Caco-2 (cell line): ENCODE measurements at places on chromosomes 3 and 15.

DNA sequence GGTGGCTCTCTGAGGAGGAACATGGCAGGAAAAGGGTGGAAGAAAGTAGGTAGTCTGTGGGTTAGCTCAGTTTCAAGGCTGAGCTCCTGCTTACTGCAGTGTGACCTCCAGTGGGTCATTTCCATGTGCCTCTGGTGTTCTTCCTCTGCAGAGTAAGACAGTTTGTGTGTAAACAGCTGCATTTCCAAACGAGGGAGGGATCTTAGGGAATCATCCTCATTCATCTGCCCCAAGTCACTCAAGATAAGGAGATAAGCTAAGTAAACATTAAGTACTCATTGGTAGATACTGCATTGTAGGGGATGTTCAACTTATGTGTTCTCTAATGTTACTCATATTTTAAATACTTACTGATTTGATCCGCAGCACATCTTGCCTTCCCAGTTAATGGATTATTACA, 83.6 kb downstream of the CLSTN2 start:
- DNase-seq, result no peak

GRCh38 chr3:180288816-180289215, 252.1 kb upstream of the PEX5L start:
- no peak for DNase-seq

- DNase-seq, result peak; percentile 22
Measured at GRCh38 chr3:126487151-126487771, 11.6 kb upstream of the ZXDC start.

GRCh38 chr3:43028678-43029490, 49.8 kb downstream of the GASK1A start:
- DNase-seq, result peak; percentile 18

- no peak for DNase-seq
Measured at GRCh38 chr3:107235928-107236315, 141.3 kb upstream of the CCDC54 start.

GRCh38 chr3:136277634-136278033, 27.5 kb downstream of the PCCB start:
- DNase-seq, result no peak

DNA sequence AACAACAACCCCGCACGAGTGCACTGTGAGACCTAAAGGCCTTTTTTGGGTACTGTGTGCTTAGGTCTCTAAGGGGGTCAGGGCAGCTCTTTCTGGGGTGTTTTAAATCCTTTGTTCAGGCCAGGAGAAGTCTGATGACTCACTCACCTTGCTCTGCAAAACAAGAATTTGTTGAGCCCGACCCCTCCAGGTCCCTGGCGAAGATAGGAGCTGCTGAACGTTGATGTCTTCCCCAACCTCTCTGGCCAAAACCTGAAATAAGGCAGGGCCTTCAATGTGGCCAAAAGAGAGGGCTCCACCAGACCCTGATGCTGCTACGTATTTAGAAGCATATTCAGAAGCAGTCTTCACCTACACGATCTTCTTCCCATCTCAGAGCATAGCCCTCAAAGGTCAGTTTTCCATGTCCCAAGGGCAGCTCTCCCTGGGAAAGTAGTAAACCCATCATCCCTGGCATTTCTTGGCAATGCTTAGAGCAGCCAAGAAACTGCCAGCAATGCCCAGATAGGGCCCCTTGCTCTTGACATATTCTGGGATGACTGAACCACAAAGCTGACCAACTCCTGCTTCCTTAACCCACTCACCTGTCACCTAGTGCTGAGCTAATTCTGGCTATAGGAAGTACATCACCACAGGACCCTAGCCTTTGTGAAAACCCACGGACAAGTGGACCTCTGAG, 27.1 kb downstream of the CCDC13 start:
- no peak for DNase-seq

GRCh38 chr3:13790376-13791197, 89.3 kb downstream of the WNT7A start:
- no peak for DNase-seq

DNA sequence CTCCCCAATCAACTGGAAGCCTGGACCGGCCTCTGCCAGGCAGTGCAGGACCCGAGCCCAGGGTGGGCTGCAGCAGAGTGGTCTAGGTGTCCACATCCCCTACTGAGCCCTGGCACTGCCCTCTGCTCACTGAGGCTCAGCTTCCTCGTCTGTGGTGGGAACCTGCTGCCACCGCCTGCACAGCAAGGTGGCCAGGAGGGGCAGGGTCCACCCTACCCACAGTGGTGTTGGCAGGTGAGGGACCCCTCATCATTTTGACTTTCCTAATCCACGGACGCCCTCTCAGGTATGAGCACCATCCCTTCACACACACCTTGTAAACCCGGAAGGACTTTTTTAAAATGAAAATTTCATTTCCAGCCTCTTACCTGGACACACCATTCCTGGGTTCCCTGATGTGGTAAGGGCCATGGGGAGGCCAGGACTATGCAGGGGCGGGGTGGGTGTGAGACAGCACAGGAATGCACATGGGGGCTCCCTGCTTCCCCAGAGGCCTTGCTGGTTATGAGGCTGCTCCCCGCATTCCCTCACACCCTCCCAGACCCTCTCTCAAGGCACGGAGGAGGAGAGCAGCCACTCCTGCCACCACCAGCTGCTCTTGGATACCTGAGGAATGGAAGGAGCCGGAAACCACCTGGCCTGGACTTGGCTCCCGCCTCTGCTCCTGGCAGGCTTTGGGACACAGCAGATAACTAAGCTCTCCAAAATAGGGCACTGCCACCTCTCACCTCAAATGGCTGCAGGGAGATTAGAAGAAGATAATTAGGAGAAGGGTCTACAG, 185.9 kb upstream of the TPM1 start:
- DNase-seq, result no peak

DNA sequence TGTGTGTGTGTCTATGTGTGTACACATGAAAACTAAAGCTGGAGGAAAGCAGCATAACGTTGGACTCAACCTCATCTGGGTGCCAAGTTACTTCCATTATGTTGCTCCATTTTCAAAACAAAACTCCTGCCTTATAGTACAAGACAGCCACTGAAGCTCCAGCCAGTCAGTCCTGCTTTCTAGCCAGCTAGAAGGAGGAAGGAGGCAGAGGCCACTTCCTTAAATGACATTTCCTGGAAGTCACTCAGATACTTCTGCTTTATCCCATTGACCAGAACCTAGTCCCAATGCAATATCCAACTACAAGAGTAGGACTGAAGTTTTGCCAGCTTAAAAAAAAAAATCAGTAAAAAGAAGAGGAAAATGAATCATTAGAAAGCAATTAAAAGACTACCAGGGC, 31.7 kb downstream of the CADPS start:
- DNase-seq, result no peak

DNA sequence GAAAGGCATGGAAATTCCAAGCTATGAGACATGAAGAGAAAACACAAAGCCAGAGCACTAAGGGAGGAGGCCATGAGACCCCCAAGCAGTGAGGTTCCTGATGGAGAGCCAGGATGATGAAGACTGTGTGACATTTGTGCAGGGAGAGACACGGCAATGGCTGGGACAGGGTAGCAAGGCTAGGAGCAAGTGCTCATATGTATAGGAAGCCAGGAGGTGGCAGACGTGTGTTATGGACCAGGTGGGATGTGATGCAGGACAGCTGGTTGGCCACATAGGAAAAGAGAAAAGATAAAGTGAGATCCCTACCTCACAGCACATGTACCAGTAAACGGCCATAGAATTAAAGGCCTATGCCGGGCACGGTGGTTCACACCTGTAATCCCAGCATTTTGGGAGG, 112.7 kb downstream of the APBA2 start:
- DNase-seq, result no peak

GRCh38 chr3:5390221-5390620, 202.7 kb downstream of the EDEM1 start:
- DNase-seq, result no peak

DNA sequence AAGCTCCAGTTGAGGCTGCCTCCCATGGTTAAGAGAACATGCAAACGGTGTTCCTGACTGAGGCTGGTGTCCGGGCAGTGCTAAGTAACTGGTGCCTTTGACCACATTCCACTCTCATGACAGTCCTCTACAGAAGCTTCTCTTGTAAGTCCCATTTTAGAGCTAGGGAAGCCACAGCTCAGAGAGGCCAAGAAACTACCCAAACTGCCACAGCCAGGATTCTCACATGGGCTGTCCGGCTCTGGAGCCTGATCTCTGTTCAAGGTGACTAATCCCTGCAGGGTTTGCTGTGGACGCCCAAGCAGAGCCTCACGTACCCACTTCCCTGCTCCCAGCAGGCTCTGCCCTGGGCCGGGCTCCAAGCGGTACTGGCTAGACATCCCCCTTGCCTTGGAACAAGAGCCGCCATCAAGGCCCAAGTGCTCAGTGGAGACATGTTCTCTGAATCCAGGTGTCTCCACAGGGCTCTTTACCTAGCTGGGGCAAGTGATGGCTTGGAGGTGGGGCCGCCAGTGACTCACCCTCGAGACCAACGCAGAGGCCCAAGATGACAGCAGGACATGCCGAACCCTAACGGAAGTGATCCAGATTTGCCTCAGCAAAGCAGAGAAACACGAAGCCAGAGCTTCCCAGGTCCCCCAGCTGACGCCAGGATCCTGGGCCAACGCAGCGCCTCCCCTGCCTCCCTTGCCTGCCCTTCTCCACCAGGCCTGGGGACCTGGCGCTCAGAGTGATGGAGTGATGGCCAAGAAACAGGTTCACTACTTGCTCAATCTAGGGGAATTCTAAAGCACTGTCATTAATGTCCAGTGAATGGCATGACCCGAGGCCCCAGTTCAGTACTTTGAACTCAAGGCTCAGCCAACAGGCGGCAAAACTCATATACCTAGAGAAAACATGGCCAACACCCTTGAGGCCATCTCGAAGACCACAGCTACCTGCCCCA, 24.4 kb downstream of the KLHL25 start:
- DNase-seq, result no peak

GRCh38 chr3:192607798-192608197, 119.5 kb downstream of the FGF12 start:
- no peak for DNase-seq

DNA sequence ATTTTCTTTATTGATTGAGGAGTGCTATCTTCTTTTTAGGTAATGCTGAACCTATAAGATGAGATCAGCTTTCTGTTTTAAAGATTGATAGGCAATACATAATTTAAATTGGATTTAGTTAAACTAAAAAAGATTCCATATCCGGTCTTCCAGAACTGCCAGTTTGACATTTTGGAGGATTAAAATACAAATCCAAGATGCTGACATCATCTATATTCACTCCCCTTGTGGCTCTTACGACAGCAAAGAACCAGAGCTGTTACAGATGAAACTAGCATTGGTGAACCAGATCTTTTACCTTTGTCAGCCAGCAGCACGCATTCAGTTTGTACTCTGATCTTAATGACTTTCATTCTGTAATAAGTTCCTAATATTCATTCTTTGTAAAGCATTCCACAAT, 218.7 kb downstream of the ZIC4 start:
- no peak for DNase-seq

DNA sequence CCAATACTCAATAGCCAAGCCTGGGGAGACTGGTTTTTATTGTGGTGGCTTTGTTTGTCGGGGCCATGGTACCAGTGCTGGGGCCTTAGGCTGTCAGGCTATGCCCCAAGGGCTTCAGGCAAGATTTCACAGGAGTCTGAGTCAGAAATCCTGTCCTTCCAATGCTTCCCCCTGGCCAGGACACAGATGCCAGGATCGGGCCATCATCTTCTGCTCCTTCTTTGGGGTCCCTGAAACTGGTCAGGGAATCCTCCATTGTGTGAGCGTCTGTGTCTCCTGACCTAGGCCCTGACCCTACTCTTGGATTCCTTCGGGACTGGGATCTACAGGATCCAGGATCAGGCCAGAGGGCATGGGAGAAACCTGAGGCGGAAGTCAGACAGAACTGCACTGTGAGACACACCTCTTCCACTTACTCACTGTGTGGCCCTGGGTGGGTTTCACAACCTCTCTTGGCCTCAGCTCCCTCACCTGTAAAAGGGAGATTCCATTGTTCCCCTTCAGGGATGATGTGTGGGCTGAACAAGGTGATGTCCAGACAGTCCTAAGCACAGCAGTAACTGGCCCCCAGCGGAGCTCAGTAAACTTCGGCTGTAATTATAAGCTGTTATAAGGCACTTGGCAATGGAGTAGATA, 292.7 kb downstream of the UACA start:
- DNase-seq, result no peak

GRCh38 chr3:170493712-170494182, 75.1 kb downstream of the CLDN11 start:
- DNase-seq, result no peak

DNA sequence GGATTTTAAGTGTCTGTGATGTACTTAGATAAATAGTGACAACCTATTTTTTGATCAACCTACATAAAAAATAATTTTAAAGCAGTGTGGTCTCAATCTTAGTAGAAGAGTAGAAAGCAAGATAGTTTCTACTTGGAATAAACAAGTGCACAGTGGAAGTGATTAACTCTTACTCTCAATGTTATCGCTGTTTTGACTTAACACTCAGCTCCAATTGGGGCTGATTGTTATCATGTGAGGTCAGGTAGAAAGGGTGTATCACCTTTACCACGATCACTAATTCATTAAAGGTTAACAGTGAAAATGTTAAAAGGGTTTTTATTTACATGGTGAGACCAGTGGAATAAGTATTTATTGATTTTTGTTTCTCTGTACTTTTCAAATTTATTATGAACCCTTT, 22.4 kb upstream of the APH1B start:
- DNase-seq, result no peak

DNA sequence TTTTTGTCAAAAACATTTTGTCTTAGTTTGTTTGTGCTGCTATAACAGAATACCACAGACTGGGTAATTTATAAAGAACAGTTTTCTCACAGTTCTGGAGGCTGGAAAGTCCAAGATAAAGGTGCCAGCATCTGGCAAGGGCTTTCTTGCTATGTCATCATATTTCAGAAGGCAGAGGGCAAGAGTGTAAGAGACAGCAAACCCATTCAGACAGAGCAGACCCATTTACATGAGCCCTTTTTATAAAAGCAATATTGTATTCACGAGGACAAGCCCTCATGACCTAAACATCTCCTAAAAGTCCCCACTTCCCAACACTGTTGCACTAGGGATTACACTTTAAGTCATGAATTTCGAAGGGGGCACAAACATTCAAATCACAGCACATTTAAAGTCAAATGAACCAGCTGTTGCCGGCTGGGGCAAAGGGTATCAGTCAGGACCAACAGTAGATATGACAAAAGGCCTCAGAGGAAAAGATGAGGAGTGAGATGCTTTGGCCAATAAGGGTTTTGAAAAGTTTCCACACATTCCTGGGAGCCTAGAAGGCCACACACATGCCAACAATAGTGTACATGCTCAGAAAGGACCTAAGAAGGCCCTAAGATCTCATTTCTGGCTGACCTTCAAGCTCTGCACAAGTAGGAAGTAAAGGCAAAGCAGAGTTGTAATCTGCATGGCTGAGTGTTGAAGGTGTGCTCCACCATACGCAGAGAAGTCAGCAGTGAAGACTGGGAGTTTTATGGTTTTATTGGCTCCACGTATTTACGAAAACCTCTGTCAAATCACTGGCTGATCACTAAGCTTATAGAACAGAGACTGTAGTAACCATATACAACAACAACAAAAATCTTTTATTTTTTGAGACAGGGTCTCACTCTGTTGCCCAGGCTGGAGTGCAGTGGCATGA, 37.9 kb downstream of the UQCC5 start:
- no peak for DNase-seq

- DNase-seq, result no peak
Measured at GRCh38 chr15:58947179-58947578, 13.7 kb upstream of the SLTM start.

- DNase-seq, result no peak
Measured at GRCh38 chr3:196149375-196149774, 61.8 kb downstream of the ZDHHC19 start.

GRCh38 chr3:59311231-59311630, 261.4 kb upstream of the CFAP20DC start:
- DNase-seq, result no peak

- DNase-seq, result no peak
Measured at GRCh38 chr15:78914027-78914764, 30.6 kb downstream of the CTSH start.
